HS-5 (cell line): ENCODE measurements at places on chromosomes 4 and X.

GRCh38 chr4:21387683-21388082 is 560.9 kb downstream of the KCNIP4 start:
- no peak for DNase-seq

DNA sequence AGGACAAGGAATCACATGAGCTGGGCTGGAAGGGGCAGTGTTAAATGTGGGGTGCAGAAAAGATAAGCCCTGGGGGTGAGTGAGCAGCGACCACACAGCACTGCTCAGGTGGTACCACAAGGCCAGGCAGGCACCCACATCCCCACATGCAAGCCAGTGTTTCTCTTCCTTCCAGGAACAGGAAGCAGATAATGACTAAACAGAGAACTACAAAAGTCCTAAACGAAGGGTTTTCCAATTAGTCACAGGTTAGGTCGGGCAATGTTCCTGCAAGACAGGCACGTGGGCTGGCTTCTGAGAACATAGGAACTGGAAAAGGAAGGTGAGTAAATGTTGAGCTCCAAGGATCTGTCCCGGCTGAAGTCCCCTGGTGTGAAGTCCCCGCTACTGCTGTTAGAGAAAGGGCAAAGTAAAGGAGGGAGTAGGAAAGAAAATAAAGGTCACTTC is 19.5 kb downstream of the RELL1 start:
- peak; percentile 84 for DNase-seq

DNA sequence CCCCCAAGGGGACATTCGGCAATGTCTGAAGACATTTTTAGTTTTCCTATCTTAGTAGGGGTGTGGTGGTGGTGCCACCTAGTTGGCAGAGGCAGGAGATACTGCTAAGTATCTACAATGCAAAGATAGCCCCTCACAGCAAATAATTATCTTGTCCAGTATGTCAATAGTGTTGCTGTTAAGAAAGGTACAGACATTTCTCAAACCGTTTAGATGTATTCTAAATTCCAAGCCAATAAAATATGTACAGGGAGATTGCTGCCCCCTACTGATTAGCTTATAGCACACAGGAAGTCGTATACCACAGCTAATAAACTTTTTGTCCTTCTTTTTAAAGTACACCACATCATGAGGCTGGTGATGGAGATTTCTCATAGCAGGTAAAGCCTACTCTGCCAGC is 260.5 kb downstream of the TMA16 start:
- DNase-seq, result no peak

DNA sequence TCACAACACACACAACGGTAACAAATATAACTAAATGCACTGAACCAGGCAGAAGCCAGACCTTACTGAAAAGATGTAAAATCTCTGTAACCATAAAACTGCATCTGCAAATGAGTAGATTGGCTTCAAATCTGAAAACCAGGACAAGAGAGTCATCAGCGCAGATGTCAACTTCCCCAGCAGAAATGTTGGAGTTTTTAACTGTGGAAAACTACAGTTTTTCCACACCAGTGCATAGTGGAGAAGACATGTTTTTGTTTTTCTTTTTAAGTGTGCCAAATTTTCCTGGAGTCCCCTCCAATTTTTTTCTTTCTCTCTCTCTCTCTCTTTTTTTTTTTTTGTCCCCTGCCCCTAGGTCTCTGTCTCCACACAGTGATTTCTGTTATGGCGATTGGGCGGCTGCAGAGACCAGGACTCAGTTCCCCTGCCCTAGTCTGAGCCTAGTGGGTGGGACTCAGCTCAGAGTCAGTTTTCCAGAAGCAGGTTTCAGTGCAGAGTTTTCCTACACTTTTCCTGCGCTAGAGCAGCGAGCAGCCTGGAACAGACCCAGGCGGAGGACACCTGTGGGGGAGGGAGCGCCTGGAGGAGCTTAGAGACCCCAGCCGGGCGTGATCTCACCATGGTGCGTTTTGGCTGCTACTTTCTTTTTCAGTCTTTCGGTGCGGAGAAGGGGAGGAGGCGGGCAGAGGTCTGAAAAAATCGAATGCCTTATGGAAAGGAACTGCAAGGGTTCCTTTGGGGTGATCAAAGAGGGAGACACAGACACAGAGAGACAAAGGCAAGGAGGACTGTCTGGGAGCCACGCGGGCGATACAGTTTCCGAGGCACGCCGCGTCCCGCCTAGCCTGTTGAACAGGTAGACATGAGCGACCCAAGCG is at the start of gene GUCY1A1:
TSS of gene GUCY1A1 (plus strand) at position 505 of the 878 bp plus-strand sequence. CDS start 30,020 bp downstream, outside the sequence.
- no peak for DNase-seq

- no peak for DNase-seq
Observed at GRCh38 chr4:185810746-185811508, 1.1 kb downstream of the SORBS2 start.

DNA sequence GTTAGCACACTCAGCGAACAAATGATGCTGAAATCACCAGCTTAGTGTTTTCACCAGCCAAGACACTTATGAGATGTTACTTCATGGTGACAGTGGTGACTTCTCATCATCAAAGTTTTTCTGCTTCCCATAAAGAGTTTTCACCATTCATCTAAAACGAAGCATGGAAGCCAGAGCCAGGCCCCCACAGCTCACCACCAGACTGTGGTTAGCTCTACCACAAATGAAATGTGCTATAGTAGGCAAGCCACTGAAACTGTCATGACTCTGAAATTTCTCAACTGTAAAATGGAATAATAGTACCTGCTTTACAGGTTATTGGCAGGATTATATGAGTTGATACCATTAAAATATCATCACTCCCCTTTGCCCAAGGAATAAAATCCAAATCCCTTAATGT is 56.4 kb upstream of the HHIP start:
- no peak for DNase-seq

- DNase-seq, result no peak
Observed at GRCh38 chr4:153901220-153901619, 112.3 kb upstream of the SFRP2 start.

DNA sequence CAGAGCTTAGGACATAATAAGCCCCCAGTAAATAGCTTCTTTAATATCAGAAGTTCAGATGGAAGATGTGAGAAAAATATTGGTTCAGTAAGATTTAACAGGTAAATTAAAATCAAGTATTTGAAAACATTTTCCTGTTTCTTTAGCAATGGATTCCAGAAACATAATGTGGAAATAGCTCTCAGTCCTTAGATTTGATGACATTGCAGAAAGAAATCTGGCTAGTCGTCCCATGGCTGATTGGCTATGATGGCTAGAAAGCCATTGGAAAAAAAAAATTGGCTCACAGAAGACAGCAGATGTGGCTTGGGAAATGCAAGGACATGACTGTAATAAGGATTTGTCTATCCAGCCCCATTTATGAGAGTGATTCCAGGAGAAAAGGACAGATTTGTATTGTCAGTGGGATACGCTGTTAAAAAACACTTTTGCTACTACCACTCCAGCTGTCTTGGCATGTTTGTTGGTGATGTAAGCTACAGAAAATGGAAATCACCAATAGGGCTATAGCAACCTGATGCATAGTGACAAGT is 78.3 kb downstream of the AR start:
- DNase-seq, result no peak

GRCh38 chr4:163697121-163697520 is 202.6 kb downstream of the TMA16 start:
- peak; percentile 46 for DNase-seq

- no peak for DNase-seq
Observed at GRCh38 chr4:44675366-44675765, 2.9 kb upstream of the GUF1 start.

DNA sequence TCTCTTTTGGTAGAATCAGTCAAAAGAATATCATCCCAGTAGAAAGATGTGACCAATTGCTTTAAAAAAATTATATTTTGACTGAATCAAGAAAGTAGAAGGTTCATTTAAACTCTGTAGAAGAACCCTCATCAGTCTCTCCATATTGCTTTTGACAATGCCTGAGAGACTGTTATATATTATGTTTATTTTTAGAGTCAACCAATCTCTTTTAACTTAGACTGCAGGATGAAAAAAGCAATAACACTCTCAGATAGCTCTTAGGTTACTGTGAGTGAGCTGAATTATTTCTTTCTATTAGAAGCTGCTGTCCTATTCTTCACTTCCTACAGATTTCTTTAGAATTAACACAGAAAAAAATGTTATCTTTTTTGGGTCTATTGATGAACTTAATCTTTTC is 38.1 kb downstream of the GALNTL6 start:
- no peak for DNase-seq

DNA sequence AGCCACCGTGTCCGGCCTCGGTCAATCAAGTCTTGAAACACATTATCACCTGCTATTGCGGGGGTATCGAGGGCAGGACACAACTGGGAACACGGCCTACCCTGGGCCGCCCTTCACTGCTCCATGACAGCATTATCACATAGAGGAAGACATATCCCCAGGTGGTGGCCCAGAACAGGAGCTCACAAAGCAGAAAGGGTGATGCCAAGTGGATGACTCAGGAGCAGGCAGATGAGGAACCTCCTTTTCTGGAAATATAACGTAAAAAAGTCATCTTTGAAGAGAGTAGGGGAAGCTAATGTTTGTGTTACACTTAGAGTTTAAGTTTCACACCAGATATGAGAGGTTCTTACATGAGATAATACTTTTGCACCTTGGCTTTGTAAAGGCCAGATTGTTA is 5.3 kb upstream of the SUPT20HL1 start:
- DNase-seq, result no peak

GRCh38 chr4:7719354-7720174 is 220.1 kb downstream of the AFAP1 start:
- no peak for DNase-seq

GRCh38 chr4:136706942-136707341 is 825.4 kb downstream of the PCDH18 start:
- DNase-seq, result no peak

DNA sequence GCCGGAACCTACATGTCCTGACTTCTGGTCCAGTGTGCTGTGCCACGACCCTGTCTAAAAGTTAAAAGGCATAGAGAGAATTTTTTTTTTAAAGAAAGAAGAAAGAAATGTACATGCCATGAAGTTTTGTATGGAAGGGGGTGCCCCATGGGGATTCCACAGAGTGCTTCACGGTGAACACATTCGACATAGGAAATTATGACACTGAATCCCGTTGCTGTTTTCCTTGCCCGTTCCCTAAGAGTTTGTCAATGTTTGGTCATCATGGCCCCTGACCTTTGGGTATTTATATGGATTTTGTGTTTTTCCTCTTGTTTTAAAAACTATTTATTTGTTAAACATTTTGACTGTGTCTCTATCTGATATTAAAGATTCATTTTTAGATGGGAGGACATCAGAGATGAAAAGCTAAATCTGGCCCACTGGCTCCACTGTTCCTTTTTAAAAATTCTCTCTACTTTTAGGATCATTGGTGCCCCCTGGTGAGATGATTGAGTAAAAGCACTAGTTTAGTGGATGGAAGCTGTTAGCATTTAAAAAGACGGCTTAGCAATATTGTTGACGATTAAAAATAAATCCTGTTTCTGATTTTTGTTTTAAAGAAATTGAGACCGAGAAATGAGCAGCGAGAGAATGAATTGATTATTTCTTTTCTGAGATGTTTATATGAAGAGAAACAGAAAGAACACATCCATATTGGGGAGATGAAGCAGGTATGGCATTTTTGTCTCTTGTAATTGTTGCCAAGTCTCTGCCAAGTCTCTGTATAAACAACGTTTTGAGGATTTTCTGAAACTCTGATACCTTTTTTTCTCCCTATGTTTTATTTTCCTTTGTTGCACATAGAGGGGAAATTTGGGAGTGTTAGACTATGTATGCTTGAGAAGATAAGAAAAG is 75.0 kb downstream of the PTTG2 start:
- peak; percentile 35 for DNase-seq

DNA sequence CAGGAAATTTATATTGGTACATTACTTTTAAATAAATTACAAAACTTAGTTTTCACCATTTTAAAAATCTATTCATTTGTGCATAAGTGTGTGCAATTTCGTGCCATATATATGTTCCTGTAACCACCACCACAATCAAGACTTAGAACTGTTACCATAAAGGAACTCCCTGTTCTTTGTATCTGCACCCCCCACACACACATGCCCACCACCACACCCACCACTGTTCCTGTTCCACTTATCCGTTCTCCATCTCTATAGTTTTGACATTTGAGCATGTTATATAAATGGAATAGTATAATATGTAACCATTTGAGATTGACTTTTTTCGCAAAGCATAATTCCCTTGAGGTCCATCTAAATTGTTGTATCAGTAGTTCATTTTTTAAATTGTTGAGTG is 73.7 kb downstream of the TAF1 start:
- DNase-seq, result no peak

- no peak for DNase-seq
Observed at GRCh38 chrX:31154946-31155345, 83.1 kb upstream of the FTHL17 start.

DNA sequence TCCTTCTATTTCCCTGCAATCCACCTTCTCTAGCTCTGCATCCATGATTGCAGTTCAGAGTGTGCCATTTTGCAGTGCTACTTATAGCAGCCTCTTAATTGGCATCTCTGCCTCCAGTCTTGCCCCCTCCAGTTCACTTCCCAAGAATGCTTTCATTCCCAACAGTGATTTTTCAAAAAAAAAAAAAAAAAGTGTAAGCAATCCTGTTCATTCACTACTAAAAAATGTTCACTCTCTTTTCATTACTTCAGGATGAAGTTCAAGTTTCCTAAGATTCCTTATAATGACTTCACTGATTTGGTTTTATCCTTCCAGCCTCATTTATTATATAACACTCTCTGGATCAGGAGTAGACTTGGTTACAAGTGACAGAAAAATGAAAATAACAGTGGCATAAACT is 124.7 kb upstream of the LNX1 start:
- no peak for DNase-seq

- DNase-seq, result no peak
Observed at GRCh38 chrX:72540318-72540717, 32.3 kb downstream of the HDAC8 start.

DNA sequence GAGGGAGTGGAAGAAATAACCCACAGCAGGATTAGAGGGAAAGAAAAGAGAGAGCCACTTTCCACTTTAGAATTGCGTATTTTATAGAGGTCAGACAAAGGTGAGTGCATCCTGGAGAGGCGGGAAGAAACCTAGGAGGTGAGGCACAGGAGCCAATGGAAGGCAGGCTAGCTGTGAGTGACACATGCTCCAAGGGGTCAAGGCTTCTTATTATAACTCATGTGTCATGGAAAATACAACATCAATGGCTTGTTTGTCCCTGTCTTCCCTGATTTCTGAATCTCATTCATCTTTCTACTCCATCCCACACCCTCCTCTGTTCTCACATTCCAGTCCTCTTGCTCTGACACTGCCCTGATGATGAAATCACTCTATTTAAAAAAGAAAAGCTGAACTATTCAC is 14.4 kb downstream of the ANXA3 start:
- DNase-seq, result no peak
